T-helper 2 cell (primary cell): ENCODE measurements at places on chromosomes 1 and 21.

DNA sequence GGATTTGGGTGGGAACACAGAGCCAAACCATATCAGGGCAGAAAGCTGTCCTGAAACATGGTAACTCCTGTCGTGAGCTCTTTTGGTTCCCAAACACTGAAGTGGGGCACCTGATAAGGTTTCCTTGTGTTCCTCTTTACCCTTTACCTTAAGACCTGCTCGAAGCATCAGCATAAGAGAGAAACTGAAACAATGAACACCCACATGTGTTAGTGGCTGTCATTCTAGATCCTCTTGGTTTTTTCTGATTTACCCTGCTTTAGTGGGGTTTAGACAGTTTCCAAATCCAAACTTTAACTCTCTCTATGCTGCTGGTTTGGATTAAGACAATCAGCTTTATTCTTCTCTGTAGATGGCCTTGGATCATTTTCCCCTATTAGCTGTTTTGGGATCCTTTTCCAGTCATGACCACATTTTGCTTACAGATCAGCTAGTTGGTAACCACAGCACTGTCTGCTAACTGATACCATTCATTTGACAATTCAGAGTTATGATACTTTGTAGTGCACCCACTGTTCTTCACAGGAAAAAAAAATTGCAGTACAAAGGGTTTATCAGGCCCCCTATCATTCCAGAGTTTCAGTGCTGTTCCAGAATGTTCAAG lies 975 bp upstream of the MNDA start:
- DNase-seq: no peak

DNA sequence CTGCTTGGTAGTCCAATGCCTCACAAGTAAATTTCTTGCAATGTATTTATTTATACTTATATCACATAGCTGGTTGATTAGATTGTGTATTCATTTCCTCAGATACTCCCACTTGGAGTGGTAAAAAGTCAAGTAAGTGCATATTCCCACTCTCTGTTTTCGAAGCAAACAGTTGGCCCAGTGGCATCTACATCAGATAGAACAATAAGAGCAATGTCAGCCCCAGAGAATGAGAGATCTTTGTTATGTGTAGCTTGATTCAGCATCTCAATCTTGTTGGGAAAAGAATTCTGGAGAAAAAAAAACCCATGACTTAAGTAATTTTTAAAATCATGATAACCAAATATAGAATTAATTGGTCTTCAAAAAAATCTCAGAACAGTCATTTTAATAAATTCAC lies 25.5 kb downstream of the RGL1 start:
- no peak for DNase-seq

DNA sequence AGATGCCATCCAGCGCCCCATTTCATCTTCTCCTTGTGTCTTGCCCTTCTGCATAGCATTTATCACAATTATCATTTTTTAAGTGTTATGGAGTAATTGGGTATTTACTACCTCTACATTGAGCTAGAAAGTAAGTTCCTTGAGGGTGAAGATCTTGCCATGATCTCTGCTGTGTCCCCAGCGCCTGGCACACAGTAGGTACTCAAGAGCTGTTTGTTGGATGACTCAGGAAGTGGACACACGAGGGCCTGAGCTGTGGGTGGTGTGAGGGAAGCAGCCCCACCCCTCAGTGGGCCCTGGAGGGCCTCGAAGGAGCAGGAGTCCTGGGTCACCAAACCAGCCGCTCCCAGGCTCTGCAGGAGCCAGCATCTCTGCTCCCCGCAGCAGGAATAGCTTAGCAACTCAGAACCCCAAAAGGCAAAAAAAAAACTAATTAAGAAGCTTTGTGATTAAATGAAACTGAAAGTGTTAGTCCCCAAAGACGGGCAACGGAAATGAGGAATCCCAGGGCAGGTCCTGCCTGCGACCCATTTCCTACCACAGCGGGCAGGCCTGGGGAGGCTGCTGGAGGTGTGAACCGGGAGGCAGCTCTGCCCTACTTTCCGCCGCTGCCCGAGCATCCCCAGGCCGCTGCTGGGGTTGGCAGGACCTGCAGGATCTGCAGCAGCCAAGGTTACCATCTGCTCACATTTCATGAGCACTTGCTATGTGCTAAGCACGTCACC lies 87.7 kb downstream of the LACTBL1 start:
- DNase-seq: peak; percentile 13

DNA sequence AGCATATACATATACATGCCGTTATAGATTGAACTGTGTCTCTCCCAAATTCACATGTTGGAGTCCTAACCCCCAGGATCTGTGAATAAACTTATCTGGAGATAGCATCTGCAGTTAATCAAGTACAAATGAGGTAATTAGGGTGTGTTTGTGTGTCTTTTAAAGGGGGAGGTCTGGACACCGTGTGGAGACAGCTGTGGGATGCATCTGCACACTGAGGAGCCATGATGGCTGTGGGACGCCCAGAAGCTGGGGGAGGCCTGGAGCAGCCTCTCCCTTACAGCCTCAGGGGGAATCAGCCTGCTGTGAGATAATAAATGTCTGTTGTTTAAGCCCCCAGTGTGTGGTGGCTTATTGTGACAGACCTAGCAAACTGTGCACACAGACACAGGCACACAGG lies 51.8 kb upstream of the COL18A1 start:
- DNase-seq: no peak

DNA sequence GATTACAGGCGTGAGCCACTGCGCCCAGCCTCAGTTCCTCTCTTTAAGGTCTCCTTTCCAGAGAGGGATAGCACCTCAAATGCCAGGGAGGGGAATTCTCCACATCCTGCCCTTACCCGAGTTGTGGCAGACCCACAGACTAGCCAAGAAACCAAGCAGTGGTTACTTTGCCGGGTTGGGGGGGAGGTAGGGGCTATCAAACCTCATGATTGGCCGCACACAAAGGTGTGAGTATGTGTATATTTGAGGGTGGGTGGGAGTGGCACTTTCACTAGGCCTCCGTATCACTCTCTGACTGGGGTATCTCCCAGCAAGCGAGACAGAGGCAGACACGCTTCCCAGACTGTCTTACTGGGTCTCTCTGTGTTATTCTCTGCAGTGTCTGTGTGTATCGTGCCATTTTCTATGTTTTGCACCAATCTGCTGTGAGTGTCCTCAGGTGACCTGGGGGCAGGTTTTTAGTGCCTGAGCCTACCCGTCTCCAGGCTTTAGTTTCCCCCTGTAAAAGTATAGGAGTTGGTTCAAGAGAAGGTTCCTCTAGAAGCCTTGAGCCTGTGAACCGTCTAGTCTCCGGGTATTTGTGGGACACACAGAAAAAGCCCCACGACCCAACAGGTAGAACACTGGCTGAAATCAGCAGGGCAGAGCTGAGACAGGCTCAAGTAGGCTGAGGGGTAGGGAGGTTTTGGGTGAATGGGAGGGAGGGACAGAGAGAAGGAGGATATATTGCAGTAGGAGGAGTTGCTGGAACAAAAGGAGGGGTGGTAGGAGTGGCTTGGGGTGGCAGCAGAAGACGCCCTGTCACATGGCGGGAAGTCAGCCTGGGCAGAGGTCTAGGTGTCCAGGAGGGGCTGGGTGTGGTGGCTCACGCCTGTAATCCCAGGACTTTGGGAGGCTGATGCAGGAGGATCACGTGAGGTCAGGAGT lies 10.3 kb downstream of the LMNA start:
- DNase-seq: no peak

- peak; percentile 63 for DNase-seq
These were observed 20.7 kb downstream of the TRIM33 start for GRCh38 chr1:114490274-114490693.

GRCh38 chr1:240797050-240797449 lies 185.1 kb upstream of the GREM2 start:
- no peak for DNase-seq

GRCh38 chr1:10853701-10854100 lies 57.3 kb upstream of the CASZ1 start:
- DNase-seq: no peak

- DNase-seq: no peak
These were observed 114.9 kb downstream of the HUNK start for GRCh38 chr21:31987696-31988095.

DNA sequence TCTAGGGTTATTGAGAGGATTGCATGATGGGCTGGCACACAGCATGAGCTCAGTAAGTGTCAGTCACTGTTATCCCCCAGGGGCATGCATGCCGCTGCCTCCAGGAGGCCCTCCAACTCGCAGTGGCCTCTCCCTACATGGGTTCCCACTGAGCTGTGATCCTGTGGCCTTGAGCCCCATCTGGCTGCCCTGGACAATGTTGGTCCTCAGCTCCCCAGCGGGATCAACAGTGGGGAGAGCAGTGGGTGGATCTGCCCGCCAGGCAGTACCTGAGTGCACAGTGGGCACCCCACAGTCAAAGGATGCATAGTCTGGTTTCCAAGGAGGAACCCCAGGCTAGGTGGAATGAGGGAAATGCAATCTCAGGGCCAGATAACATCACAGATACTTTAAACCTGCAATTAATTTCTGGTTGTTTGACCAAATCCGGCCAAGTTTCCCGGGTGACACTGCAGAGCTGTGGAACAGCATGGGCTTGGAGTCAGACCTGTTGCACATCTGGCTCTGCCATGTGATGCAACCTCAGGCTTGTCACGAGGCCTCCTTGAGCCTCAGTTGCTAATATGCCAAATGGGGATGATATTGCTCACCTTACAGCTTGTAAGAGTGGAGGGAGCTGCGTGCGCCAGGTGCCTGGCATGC lies 9.3 kb downstream of the PADI3 start:
- DNase-seq: no peak

DNA sequence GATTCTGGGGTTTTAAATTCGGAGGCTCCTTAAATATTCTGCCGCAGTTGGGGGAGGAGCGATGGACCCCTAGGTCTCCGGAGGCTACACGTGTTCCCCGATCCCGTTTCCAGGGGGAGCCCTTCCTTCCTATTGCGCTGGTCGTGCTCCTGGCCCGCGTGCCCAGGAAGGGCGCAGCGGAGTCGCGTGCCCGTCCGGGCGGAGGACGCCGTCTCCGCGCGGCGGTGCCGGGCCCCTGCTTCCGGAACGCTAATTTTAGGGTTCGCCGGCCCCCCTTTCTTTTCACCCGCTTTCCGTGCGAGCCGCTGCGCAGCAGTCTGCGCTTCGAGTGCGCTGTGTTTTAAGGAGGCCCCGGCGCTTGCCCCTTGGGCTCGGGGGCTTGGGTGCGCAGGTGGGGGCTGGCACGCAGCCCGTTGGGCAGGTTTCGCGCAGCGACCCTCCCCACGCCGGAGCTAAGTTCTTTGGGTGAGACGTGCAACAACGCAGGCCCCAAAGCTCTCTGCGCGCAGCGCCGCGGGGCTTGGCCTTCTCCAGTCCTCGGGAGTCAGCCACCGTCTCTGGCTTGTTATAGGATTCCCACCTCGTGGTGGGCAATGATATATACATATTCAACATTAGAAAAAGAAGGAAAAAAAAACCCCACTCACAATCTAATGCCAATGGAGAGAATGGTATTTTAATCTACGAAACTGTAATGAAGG lies 43.5 kb upstream of the DNAJC6 start:
- DNase-seq: no peak

DNA sequence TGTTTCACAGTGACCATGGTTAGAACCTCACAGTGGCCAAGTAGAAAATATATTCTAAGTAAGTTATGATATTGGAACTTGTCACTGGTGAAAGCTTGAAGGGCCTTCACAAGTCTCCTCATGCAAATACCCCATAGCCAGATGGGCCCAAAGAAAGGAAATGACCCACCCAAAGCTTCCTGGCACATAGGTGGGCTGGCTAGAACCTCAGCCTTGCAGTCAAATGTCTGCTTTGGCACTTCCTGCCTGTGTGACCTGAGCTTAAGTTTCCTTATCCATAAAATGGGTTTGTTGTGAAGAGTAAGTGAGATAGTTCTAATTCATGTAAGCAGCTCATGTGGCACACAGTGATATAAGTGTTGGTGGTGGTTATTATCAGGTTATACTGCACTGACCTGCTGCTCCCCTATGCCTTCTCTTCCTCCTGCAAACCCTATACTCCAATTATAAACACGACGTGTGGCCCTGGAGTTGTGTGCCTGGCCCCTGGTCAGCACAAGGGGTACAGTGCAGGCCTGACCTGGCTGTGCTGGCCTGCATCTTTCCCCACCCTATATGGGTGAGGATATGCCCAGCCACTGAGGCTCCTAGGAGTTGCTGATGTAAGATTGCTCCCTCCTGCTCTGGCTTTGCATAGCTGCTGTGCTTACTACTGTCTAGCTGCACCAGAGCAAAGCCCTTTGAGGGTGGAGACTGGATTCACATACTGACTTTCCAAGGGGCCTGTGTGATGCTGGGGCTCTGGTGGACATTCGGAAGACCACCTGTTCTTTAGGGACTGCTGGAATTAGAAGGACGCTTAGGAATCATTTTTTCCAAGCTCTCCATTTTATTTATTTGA lies 4.7 kb upstream of the SLFNL1 start:
- no peak for DNase-seq

DNA sequence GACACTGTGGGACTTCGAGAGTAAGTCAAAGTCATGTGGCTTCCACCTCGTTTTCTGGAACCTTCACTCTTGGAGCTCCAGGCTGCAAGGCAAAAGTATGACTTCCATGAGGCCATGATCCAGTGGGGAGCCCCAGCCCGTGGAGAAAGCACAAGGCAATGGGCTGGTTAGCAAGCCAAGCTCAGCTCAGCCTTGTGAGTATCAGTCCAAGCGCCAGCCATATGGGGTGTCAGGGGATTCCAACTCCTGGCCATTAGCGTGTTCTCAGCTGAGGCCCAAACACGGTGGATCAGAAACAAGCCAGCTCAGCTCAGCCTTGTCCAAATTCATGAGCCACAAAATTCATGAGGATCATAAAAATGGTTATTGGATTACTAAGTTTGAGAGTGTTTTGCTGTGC lies 261.0 kb downstream of the RHOU start:
- DNase-seq: no peak

- DNase-seq: no peak
These were observed 1.8 kb upstream of the NPPB start for GRCh38 chr1:11860587-11860986.

DNA sequence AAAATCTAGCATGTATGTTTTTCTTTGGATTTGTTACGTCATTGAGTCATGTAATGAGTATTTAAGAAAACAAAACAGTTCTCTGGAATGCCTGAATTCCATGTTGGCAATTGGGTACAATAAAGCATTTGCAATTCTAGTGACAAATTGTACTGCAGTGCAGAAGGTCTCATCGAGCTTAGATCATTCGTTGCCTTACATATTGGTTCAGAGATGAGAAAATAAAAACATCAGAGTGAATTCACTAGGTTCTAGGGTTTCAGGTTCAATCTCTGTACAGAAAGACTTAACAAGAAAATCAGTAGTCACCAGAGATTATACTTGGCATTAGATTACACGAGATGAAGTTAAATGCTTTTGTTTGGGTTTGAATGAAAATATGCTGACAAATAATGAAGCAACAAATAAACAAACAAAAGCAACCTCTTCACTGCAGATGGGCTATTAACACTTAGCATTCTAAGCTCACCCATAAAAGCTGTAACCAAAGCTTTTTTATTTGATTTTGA lies 124.7 kb downstream of the RYR2 start:
- no peak for DNase-seq

GRCh38 chr1:184480736-184481135 lies 93.9 kb downstream of the C1orf21 start:
- no peak for DNase-seq

GRCh38 chr1:51518033-51518585 lies 957 bp downstream of the EPS15 start:
- peak; percentile 73 for DNase-seq
